Glomerular endothelial cell (primary cell): ENCODE measurements at places on chromosomes 4 and X. TPM values are rescaled to one million over a fixed set of nuclear protein-coding genes. Genes with fewer than 3 reads are reported as not detected.

The EVC2 gene
- 11.0 and 11.7 TPM in 2 replicates for total RNA-seq

The INTU gene
- total RNA-seq = 2.1 and 8.1 TPM in 2 replicates

The DHRSX gene
- 22.5 and 24.3 TPM in 2 replicates for total RNA-seq

The PHOX2B gene
- total RNA-seq = not detected in 2 replicates

The TLR2 gene
- total RNA-seq = 5.8 and 8.8 TPM in 2 replicates

The WNK3 gene
- total RNA-seq = 1.1 TPM in 2 replicates

The FAM9B gene
- not detected in 2 replicates for total RNA-seq

The IL21 gene
- not detected in 2 replicates for total RNA-seq

The CRMP1 gene
- 2.9 and 23.8 TPM in 2 replicates for total RNA-seq

The HERC3 gene
- 9.1 and 10.5 TPM in 2 replicates for total RNA-seq

The SYTL5 gene
- 0.06 TPM in 1 of 2 replicates, not detected in the other for total RNA-seq

The KIT gene
- total RNA-seq = 54.5 and 129 TPM in 2 replicates

The PAGE2B gene
- not detected in 2 replicates for total RNA-seq

The CDKL2 gene
- 2.1 and 2.8 TPM in 2 replicates for total RNA-seq

The EPGN gene
- total RNA-seq = 0.23 TPM in 1 of 2 replicates, not detected in the other

The ELK1 gene
- total RNA-seq = 20.0 and 26.1 TPM in 2 replicates

The ABCG2 gene
- 12.5 and 14.6 TPM in 2 replicates for total RNA-seq

The AKAP4 gene
- total RNA-seq = not detected in 2 replicates

The TLR1 gene
- 0.87 and 1.7 TPM in 2 replicates for total RNA-seq

The BEND4 gene
- 0.53 and 1.7 TPM in 2 replicates for total RNA-seq

The SLC4A4 gene
- total RNA-seq = 0.58 and 0.76 TPM in 2 replicates

The ITM2A gene
- 104 and 159 TPM in 2 replicates for total RNA-seq

The FREM3 gene
- total RNA-seq = not detected in 2 replicates

The KCND1 gene
- total RNA-seq = 0.78 and 1.3 TPM in 2 replicates

The GEMIN8 gene
- total RNA-seq = 26.6 and 30.2 TPM in 2 replicates

The PDHA2 gene
- not detected in 2 replicates for total RNA-seq

The BBS12 gene
- 2.5 TPM in 2 replicates for total RNA-seq

The RPS3A gene
- total RNA-seq = 1,405 and 2,530 TPM in 2 replicates

The NRK gene
- 0.93 and 4.8 TPM in 2 replicates for total RNA-seq

The HSFX4 gene
- not detected in 2 replicates for total RNA-seq

The CXorf66 gene
- total RNA-seq = not detected in 2 replicates

The PGRMC1 gene
- 56.4 and 57.1 TPM in 2 replicates for total RNA-seq
